ENCODE measurements at places on chromosomes 4 and X.

GRCh38 chr4:40357738-40358137 lies 22.6 kb downstream of the CHRNA9 start:
- no peak for DNase-seq

- DNase-seq: no peak
Observed at GRCh38 chr4:15655223-15656037, at the start of gene FBXL5. TSS of gene FBXL5 (minus strand) at chr4:15655357. CDS start at chr4:15655287, 70 bp downstream.

DNA sequence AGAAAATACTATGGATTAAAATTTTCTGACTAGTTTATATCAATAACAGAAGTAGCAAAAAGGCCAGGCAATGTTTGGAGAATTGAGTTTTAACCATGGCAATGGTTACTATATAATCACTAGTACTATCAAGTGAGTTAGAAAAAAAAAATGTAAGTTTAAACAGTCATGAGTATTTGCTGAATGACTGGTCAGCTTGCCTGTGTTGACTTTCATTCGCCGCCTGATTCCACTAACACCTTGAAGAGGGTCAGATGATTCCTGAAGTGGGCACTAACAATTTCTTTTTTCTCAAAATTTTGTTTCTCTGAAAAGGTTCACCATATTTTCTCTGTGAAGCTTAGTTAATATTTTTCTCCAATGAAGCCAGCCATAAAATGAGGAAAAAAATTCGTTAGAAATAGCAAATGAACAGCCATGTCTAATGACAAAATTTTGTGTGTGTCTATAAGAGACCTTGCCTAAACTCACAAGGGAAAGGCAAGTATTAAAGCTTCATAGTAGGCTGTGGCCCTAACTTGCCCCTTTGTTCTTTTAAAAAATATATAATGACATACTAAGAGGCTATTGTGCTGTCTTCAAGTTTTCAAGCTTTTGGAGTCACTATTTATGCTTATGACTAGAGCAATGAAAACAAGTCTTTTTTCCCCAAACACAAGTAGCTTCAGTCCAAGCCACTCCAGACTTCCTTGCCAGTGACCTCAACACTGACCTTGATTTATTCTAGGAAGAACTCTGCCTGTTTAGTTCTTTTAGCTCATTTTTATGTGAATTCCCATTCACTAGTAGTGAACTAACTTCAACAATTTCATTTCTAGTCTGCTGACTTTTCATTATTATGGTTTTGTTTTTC lies 18.4 kb upstream of the FHDC1 start:
- DNase-seq: no peak

DNA sequence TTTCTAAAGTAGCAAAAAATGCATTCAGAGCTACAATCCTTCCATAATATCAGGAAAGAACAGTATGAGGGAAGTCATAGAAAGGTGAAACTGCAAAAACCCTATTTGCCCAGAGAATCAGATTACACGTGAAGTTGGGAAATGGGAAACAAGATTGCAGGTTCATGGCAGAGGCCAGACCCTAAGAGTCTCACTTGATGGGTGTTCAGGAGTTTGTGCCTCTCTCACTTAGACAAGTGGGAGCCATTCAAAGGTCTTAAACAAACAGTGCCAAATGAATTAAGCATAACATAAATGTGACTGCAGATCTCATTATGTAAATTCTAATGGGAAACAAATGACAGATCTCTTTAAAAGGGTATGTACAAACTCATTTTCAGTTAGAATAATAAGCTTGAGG lies 91.6 kb downstream of the ARAP2 start:
- no peak for DNase-seq

DNA sequence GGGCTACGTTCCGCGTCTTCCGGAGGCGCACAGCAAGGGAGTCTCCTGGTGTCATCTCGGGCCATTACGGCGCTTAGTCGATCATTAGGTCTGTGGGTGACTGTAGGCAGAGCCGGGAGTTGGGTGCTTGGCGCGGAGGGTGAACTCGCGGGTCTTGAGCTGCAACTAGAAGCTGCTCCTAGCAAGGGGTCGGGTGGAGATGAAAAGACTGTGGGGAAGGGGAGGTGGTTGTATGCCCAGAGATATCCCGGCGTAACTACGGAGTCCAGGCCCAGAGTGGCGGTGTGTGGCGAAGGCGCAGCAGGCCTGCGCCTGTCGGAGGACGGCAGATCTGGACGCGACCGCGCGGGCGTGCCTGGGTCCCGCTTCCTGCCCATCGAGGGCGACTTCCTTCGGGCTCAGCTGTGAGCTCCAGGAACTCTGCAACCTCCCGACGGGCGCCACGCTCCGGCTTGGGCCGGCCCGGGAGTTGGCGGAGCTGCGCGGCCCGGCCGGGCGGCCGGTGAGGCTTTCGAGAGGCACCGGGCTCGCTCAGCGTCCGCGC lies 2.7 kb upstream of the NKX3-2 start:
- DNase-seq: no peak

DNA sequence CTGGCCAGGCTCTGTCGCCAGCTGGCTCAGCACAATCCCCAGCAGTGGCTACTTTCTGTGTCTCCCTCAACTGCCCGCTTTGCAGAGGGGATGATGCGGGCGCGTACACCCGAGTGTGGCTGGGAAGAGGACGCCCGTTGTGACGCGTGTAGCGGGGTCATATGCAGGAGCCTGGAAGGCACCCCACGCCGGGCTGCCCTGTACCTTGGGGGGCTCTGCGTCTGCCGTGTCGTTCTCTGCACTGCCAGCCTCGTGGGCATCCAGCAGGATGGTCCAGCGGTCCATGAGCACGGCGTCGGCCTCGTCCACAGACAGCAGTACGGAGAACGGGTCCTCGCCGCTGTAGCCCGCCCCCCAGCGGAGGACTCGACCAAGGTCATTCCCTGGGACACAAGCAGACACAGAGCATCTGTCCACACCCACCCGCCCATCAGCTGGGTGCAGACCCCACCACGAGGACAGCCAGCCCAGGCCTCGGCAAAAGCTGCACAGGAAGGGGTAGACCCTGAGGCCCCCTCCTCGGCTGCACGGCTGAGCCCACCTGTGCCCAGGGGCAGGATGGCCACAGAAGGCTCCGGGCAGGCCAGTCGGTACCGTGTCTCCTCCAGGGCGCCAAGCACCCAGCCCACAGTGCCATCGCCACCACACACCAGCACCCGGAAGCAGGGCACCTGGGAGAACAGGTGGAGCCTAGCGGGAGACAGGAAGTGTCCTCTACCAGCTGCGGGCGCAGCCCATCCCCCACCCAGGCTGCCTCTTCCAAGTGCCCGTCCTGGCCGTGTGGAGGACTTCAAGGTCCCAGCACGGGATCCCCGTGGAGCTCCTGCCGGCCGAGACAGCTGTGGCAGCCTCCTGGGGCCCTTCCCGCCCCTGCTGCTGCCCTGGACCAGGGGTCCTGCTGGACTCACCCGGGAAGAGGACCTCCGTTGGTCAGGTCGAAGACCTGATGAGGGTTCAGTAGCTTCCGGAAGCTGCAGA lies 10.8 kb downstream of the DGKQ start:
- no peak for DNase-seq

DNA sequence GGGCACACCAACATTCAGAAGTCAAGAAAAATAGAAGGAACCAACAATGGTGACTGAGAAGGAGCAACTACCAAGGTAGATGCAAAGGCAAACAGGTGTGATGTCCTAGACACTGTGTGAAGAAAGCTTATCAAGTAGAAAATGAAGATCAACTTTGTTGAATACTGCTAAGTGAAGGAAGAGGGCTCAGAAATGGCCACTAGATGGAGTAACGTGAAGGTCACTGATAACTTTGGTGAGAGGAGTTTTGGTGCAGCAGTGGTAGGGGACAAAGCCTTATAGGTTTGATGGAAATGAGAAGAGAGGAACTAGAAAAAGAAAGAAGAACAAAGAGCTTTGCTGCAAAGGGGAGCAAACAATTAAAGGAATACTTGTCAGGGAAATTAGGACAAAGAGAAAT lies 23.5 kb downstream of the OTC start:
- no peak for DNase-seq

GRCh38 chr4:125456075-125456474 lies 141.3 kb downstream of the FAT4 start:
- no peak for DNase-seq

GRCh38 chr4:168773388-168774195 lies 236.5 kb downstream of the CBR4 start:
- DNase-seq: no peak

DNA sequence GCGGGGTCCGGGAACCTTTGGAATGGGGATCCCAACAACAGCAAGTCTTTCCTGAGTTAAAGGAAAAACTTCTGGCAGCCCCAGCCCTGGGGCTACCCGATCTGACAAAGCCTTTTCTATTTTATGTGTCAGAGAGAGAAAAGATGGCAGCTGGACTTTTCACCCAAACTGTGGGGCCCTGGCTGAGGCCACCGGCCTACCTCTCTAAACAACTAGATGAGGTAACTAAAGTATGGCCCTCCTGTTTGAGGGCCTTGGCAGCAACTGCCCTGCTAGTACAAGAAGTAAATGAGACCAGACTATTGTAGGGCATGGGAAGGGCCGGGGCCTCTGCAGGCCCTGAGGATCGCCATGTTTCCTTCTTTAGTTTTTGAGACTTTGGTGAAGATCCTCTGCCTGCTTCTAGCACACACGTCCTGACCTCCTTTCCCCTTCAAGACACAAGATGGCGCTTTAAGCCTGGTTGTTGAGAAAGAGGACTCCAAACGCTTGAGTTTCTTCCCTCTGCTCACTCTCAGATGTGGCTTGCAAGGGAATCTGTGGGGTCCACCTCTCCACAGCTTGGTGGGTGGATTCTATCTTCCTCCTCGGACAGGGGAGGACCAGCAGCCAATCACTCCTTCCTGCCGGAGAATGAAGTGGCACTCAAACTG lies 18.5 kb upstream of the DRD5 start:
- no peak for DNase-seq

DNA sequence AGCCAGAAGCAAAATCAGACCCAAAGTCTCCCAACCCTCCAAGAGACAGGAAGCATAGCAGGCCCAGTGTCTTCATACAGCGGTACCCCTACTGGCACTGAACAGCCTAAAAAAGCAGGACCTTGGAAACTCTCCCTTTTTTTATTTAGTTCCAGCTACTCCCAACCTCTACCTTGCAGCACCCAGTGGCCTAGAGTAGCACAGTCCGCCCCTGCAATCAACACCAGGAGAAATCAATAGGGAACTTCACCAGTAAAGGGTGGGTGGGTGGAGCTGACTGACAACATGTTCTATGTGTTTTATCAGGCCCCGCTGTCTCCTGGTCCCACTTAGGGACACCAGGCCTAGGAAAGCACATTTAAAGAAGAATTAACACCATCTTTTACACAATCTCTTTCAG lies 378.5 kb upstream of the CT83 start:
- no peak for DNase-seq

DNA sequence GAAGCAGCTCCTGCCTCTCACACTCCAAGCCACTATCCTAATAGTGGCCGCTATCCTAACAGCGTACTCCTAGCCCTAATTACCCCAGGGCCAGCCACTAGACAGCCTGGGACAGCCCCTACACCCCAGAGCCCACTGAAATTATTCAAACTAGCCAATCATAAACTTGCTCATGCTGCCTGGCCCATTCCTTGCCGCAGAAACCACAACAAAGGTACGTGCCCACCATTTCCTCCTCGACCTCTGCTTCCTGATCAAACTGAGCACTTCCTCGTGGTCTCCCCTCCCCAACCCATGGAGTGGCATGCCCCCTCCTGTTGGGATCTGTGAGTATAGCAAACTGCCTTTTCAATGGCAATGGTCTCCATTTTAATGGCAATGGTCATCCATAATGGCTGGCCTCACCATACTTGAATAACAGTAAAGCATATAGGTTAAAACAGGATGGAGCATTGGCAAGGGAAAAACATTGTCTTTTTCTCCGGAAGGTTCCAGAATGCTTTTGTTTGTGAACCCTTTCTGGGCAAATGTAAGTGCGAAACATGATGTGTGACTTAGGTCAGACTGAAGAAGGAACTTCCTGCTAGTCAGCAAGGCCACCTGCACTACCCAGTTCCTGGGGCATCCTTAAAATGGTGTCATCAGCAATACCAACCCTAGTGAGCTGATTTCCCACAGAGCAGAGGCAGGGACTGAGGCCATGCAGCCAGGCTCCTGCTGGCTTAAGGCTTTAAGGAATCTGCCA lies 107.1 kb upstream of the ATP6AP2 start:
- DNase-seq: peak; percentile 3

- no peak for DNase-seq
Observed at GRCh38 chr4:3223956-3224748, 24.8 kb upstream of the MSANTD1 start.

DNA sequence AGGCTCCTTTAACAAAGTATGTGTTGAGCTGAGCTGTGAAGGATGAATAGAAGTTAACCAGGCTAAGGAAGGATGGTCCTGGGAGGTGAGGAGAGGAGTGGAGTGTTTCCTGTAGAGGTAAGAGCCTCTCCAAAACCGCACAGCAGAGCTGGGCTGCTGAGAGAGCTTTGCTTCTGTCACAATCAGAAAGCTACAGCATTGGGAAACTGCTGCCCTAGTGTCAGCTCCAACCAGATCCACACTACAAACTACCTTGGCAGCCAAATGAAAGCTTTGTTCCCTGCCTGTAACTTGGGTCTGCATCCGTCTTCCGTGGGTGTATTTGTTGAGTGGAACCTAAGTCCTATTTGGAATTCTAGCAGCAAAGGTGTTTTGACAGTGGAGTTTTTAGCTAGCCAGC lies 91.8 kb downstream of the REPS2 start:
- DNase-seq: no peak

GRCh38 chr4:150098214-150098613 lies 20.0 kb downstream of the DCLK2 start:
- no peak for DNase-seq

DNA sequence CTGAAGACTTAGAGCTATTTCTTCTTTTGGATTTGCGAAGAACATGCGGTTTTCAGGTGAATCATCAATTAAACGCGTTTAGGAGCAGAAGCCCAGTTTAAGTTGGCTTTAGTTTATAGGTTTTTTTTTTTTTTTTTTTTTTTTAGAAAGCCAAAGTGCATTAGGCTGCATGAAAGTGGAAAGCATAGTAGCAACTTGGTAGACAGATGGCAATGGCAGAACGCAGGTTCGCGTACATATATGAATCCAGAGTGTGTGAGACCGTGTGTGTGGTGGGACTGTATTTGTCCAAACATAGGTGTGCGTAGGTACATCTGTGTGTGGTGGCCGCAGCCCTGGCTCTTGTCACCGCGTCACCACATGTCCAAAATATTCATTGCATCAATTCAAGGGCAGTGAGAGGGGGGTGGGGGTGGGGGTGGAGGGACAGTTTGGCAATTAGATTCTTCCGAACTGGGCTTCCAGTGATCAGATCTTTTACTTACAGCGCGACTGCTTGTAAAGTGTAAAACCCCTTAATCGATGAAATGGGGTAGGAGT lies 901 bp downstream of the JADE1 start:
- no peak for DNase-seq

DNA sequence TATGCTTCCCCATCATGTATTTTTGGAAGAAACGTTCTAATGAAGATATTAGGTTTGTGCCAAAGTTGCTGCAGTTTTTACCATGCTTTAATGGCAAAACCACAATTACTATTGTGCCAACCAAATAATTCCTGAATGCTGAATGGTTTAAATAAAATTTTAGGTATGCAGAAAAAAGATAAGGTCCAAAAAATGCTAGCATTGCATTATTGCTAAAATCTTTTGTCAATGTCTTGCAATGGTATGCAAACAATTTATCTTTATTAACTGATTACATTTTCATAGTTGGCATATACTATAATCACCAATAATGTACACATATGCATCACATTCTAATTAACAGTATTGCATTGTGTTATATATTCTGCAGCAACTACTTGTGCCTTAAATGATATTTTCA lies 1657.4 kb upstream of the IGFBP7 start:
- no peak for DNase-seq

Data from cortex of kidney (tissue), 1 donor.